Neural crest cell (in vitro differentiated cells): ENCODE measurements at places on chromosomes 13 and 19. TPM values are rescaled to one million over a fixed set of nuclear protein-coding genes. Genes with fewer than 3 reads are reported as not detected.

Gene PIH1D1
- 104 and 110 TPM in 2 replicates for total RNA-seq

Gene CDC16
- total RNA-seq: 72.4 and 80.2 TPM in 2 replicates

Gene ZMYM2
- total RNA-seq: 134 TPM in 2 replicates

Gene APOC4
- not detected in 2 replicates for total RNA-seq

Gene MUC16
- total RNA-seq: 0.02 TPM in 1 of 2 replicates, not detected in the other

Gene ZNF728
- total RNA-seq: not detected in 2 replicates

Gene TFPT
- 24.5 and 26.8 TPM in 2 replicates for total RNA-seq
